ENCODE measurements at places on chromosomes 4 and X.

- no peak for DNase-seq
These were observed 207.7 kb upstream of the SLIT2 start for GRCh38 chr4:20043991-20044390.

DNA sequence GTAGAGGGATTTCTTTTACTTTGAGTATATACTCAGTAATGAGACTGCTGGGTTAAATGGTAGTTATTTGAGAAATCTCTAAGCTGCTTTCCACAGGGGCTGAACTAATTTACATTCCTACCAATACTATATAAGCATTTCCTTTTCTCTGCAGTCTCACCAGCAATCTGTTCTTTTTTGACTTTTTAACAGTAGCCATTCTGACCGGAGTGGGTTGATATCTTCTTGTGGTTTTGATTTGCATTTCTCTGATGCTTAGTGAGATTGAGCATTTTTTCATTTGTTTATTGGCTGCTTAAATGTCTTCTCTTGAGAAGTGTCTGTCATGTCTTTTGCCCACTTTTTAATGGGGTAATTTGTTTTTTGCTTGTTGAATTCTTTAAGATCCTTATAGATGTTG lies 43.3 kb downstream of the SPCS3 start:
- DNase-seq, result no peak

GRCh38 chr4:86845593-86845992 lies 3.6 kb downstream of the SLC10A6 start:
- DNase-seq, result no peak

DNA sequence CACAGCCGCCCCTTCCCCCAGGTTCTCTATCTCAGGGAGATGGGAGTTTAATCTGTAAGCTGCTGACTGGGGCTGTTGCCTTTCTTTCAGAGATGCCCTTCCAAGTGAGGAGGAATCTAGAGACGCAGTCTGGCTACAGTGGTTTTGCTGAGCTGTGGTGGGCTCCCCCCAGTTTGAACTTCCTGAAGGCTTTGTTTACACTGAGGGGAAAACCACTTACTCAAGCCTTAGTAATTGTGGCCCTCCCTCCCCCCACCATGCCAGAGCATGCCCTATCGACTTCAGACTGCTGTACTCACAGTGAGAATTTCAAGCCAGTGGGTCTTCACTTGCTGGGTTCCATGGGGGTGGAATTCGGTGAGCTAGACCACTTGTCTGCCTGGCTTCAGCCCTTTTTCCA lies 131.3 kb downstream of the FAAH2 start:
- DNase-seq, result no peak

- DNase-seq, result no peak
These were observed 87.7 kb downstream of the FHDC1 start for GRCh38 chr4:153023692-153024394.

GRCh38 chrX:79573760-79574159 lies 206.6 kb upstream of the ITM2A start:
- no peak for DNase-seq

GRCh38 chr4:124206779-124207605 lies 505.5 kb downstream of the ANKRD50 start:
- no peak for DNase-seq

DNA sequence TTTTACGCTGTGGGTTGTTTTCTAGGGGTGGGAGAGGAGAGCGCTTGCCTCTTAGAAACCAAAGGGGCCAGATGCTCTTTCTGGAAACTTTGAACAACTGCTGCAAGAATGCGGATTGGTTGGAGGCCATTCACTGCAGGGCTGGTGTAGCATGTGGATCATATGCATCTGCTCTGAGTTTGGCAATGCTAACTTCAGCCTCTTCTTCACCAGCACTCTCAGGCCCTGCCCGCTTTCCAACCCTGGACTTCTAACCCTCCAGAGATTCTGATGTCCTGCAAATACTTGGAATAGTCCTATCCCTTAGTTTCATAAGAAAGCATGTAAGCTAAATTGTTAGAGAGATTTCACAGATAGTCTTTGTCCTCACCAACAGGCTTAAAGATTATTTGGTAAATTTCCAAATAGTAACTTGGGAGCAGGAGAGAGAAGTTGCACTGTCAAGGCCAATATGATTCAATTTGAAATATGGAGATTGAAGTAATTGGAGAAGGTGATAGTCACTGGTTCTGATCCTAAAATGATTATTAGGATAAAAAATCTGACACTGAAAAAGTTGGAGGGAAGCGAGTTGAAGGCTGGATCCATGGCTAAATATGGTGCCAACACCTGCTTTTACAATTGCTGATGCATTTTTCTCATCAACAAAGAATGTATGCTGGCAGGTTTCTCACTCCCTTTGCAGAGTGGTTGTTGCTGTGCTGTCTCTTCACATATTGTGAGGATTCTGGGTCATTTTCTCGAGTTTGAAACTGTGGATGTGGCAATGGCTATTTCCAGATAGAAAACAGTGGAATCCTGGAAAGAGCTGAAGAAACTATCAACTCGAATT lies 210.4 kb downstream of the PTTG2 start:
- DNase-seq, result no peak

DNA sequence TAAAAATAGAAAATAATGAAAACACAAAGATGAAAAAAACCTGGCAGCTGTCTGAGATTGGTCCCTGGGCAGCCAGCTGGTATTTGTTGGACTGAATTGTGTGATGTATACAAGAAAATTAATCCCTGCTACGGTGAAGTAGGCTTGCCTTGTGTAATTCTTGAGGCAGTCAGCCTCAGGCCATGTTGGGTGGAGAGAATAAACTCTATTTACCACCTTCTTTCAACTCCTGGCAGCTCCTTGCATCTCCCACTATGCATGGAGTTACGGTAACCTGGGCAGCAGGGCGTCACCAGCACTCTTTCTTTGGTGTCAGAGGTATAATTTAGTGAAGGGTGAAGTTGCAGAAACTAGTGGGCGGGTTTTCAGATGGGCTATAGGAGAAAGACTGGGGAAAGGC lies 3.5 kb downstream of the SPIN2A start:
- DNase-seq, result no peak

DNA sequence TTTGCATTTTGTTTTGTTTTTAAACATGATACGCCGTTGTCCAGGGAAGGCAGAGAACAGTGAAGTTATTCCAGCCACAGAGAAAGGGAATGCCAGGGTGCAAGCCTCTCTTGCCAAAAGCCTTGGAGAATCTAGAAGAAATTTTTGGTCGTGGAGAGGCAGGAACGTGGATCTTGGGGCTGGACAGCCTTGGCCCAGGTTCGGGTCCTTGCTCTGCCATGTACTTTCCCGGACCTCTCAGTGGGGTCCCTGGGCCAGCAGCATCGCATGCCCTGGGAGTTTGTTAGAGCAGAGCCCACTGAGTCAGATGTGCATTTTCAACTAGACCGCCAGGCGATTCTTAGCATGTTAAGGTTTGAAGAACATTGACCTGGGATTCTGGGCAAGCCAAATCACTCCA lies 18.6 kb downstream of the FAM9A start:
- no peak for DNase-seq

- no peak for DNase-seq
These were observed 73.2 kb upstream of the UCP1 start for GRCh38 chr4:140641789-140642439.

DNA sequence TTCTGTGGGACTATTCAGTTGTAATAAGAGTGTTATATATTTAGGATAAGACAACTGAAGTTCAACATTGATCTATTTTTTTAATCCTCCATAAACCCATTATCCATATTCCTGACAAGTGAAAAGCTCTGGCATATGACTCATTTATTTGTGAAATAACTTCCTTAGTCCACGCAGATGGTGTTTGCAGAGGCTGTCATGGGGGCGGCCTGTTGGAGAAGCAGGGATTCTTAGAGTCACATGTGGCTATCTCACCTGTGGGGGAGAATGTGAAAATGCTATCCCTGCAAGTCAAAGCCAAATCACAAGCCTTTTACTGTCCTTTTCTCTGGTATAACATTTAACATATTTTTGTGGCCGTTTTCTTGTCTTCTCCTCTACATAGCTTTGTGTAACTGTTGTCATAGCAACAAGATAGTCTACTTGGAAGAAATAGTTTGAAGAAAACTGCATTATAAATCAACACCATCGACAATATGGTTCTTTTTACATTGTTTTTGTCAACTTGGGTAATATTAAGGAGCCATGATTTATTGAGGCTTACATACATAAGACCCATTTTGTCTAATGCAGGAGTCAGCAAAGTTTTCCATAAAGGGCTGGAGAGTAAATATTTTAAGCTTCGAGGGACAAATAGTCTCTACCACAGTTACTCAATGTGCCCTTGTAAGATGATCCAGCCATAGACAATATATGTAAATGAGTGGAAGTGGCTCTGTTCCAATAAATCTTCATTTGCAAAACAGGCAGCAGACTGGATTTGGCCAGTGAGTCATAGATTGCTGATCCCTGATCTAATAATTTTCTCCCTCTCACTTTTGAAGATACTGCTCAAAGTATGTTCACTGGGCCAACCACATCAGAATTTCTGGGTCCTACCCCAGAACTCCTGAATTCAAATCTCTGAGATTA lies 395.0 kb downstream of the DTHD1 start:
- DNase-seq, result no peak

DNA sequence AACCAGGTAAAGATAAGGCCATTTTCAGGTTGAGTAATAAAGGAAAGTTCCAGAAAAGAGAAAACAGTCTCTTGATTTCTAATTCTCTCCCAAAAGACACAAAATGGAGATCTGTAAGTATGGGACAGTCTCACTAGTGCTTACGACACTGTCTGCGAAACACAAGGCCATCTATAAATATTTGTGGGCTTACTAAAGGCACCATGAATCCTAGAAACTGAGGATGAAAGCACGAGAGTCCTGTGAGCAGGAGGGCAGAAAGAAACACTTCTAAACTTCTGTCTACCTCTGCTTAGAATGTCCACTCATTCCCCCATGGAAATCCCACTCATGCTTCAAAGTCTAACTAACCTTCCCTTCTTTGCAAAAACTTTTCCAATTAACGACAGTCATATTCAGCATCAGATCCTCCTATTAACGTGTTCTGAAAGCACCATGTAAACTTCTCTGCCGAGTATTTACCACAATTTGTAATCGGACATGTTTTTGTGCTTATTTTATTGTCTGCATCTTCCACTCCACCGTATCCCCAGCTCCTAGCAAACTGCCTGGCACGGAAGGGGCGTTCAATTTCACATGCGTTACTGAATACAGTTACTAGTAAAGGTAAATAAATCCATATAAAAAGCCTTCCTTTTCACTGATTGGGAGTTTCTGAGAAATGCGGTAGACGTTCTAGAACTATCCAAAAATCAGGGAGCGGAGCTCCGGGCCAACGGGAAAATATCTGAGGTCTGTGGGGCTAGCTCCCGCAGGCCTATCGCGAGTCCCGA lies 665 bp downstream of the PSMD10 start:
- DNase-seq, result no peak

DNA sequence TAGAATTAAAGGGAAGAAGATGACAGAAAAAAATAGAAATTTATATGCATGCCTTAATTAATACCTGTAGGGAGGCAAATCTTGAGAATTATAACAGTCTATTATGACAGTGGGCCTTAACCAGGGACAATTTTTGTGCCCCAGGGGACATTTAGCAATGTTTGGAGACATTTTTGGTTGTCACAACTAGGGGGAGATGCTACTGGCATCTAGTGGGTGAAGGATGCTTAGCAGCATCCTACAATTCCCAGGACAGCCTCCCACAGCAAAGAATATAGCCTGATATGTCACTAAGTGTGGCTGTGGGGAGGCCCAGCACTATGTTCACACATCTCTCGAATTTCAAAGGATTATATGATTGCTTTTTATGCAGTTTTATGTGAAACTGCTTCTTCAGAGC lies 10.5 kb downstream of the GPR82 start:
- DNase-seq, result no peak

GRCh38 chr4:54231768-54232688 lies 2.9 kb downstream of the PDGFRA start:
- no peak for DNase-seq

DNA sequence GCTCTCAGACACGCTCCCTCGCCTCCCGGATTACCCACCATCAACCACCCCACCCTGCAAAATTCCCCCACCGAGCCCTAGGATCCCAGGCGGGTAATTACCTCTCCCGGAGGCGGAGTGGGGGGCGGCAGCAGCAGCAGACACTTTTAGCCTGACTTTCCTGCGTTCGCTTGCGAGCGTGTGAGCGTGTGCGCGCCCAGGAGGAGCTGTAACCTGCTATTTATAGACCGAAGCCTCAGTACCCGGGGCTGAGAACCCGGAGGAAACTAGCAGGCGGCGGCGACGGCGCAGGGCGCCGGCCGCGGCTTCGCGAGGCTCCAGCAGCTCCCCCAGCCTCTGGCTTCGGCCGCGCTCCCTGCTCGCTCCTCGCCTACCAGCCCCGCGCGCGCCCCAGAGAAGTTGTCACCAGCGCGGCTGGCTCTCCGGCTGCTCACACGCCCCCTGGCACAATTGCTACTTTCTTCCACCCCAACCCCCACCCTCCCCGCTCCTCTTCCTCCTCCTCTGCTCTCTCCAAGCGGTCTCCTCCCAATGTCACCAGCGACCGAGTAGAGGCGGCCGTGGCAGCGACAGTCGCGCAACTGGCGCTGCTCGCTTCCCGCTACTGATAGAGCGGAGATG lies at the start of gene INPP4B:
TSS of gene INPP4B (minus strand) at position 194 of the 621 bp plus-strand sequence.
- no peak for DNase-seq

GRCh38 chr4:183905593-183906488 lies 734 bp downstream of the STOX2 start:
- no peak for DNase-seq

- DNase-seq, result no peak
These were observed 97.0 kb downstream of the CLDN22 start for GRCh38 chr4:183223053-183223452.

- no peak for DNase-seq
These were observed 118.6 kb downstream of the LRBA start for GRCh38 chr4:150896497-150896896.

DNA sequence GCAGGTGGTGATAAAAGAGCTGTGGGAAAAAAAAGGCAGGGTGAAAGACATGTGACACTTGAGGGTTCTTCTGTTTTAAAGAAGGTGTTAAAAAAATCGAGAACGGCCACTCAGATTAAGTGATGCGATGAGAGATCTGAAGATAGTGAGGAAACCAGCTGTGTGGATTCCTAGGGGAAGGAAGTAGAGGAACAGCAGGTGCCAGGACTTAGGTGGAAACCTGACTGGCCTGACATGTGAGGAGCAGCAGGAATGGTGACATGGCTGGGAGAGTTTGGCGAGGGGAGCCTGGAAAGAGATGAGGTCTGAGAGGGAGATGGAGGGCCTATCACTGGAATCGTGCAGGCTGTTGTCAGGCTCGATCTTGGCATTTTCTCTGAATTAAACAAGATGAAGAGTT lies 55.5 kb downstream of the BMPR1B start:
- no peak for DNase-seq

DNA sequence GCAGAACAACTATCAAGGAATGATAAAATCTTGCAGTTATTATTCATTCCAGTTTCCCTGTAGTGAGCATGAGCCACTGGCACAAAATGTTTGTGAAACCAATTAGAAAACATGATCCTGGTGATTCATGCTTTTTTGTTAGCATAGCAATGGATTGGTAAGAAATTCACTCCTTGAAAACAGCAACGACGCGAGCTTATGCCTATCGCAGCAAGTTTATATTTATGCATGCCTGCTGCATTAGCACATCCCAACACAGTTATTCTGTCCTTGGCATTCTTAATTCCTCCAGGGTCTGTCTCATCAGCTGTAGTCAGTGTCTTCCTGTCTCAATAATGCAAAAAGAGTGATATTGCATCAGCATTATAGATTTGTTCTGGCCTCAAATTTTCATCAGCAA lies 975.9 kb downstream of the STIM2 start:
- peak; percentile 51 for DNase-seq

- DNase-seq, result no peak
These were observed 3.8 kb upstream of the FBXW7 start for GRCh38 chr4:152539556-152540292.

Data from fibroblast of skin of left biceps (primary cell).